ENCODE measurements at places on chromosomes 4 and X.
A peak's percentile ranks its signal among the peaks of the same experiment; 100 is the strongest.

DNA sequence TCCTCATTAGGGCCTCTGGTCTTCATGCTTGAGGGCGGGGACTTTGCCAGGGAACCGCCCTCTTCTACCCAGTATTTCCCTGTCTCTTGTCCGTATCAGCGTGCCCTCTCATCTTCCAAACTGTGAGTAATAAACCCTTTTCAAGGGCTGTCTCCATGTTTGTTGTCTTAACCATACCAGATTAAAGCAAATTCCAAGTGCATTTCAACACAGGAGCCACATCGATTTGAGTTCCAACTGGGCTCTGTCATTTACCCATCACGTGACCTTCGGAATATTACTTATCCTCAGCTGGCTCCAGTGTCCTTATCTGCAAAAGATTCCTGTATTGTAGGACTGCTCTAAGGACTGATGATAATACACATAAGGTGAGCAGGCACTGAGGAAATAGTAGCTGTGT, 6.4 kb upstream of the PHEX start:
- no peak for DNase-seq

GRCh38 chr4:47579235-47579634, 94.2 kb downstream of the ATP10D start:
- no peak for DNase-seq

DNA sequence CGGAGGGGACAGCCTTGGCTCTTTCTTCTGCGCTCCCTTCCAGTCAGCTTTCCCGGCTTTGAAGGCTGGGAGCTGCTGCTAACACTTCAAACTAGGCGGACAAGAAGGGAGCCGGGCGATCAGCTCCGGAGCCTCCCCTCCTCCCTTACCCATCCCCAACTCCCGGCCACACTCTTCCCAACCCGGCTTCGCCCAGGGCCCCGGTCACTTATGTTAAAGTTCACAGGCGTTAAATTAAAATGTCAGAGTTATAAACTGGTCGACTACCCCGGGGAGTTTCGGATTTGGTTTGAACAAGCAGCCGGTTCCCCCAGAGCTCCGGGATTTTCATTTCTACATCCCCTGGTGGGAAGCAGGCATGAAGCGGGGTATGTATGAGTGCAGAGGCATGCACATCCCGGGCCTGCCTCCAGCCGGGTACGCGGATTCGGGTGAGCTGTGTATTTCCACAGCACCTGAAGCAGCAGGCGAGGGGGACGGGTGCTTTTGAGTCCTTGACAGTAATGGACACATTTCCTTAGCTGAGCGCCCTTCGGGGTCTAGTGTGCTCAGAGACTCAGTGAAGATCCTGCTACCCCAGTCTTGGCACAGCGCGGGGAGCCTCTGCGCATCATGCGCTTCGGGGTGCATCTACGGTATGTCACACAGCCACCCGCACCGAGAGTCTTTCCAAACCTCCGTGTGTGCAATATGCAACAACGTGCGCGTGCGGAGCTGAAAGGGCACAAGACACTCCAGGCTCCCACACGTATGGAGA, 880 bp downstream of the UNC5C start:
- peak; percentile 4 for DNase-seq

DNA sequence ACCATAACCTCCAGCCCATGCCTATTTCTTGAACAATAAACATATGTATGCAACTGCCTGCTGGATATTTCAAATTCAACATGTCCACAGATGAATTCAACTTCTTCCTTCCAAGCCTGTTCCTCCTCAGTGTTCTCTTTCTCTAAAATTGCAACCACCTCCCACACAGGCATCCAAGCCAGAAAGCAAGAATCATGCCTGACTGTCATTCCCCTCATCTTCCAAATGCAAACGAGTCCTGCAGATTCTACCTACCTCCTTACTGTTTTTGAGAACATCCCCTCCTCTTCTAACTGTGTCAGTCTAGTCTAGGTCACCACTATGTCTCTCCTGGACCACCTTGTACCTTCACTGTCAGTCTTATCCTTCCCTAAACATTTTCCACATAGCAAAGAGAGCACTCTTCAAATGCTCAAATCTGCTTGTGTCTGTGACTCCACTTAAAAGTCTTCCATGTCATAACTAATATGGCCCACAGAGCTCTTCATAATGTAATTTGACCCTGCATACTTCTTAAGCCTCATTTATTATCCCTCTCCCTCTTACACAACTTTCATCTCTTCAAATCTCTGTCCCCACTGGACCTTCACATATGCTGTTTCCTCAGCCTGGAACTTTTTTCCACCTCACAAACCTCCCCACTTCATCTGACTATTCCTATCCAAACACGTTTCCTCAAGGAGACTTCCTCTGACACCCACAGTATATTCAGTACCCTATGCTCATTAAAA, 25.7 kb downstream of the MAPK10 start:
- no peak for DNase-seq

- DNase-seq, result no peak
These were observed 83.8 kb upstream of the RPL34 start for GRCh38 chr4:108536577-108536976.

Measured in stimulated activated naive B cell treated with anti-CD40 and anti-IgM and Interleukin-4, amounts not matched to agents 10 μg/mL and 1 μg/mL and 100 μg/mL, for 72 hours (primary cell).